NCI-H748 treated with DMSO at 0.1 percent for 48 hours (cell line): ENCODE measurements at places on chromosomes 3 and 15.

DNA sequence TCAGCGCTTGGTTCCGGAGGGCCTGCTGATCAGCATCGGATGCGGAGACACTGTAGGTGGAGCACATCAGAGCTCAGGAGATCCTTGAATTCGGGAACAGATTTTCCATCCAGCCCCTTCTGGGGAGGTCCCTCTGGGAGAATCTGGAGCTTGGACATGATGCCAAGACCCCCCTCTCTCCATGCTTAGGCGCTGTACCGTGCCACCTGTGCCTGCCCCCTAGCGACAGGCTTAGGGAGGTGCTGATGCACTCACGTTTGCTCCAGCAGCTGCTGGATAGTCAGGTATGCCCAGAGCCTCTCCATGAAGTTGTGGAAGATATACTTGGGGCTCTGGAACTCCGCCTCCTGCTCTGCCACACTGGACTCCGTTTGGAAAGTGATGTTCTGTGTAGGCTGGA lies 9.7 kb downstream of the ITIH4 start:
- no peak for DNase-seq

DNA sequence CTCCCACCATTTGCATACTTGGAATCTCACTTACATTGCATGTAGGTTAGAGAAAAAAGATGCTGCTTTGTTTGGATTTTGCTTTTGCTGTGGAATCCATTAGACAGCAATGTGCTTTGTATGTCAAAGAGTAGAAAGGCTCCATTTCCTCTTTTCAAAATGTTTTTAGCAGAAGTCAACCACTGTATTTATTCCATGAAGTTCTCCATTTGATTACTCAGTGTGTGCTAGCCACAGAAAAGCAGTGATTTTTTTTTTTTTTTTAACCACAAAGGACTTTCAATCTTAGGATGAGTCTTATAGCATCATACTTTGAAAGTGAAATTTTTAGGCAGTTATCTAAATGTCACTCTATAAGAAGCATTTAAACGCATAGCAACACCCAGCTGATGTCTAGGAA lies 285.0 kb upstream of the ADAMTS9 start:
- DNase-seq: no peak

DNA sequence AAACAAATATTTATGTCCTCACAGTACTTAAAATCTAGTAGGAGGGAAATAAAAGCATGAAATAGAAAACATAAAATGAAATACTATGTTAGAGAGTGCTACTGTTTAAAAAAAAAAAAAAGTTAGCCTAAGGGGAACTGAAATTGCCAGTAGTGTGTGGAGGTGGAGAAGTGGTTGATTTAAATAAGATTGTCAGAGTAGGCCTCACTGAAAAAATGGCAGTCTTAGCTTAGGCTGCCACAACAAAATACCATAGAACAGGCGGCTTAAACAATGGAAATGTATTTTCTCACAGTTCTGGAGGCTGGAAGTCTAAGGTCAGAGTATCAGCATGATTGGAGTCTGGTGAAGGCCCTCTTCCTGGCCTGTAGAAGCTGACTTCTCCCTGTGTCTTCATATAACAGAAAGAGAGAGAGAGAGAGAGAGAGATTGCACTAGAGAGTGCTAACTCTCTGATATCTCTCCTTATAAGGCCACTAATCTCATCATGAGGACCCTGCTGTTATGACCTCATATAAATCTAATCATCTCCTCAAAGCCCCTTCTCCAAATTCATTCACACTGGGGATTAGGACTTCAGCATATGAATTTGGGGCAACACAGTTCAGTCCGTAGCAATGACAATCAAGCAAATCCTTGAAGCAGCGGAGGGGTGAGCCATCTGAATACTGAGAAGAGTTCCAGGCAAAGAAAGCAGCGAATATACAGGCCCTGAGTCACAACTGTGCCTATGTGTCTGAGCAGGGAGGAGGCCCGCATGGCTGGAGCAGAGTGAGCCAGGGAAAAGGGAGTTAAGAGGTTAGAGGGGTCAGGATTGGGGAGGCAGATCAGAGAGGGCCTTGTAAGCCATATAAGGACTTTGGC lies 23.6 kb upstream of the LRRC34 start:
- DNase-seq: no peak

- DNase-seq: no peak
These were observed 48.5 kb downstream of the MBNL1 start for GRCh38 chr3:152317184-152317583.

DNA sequence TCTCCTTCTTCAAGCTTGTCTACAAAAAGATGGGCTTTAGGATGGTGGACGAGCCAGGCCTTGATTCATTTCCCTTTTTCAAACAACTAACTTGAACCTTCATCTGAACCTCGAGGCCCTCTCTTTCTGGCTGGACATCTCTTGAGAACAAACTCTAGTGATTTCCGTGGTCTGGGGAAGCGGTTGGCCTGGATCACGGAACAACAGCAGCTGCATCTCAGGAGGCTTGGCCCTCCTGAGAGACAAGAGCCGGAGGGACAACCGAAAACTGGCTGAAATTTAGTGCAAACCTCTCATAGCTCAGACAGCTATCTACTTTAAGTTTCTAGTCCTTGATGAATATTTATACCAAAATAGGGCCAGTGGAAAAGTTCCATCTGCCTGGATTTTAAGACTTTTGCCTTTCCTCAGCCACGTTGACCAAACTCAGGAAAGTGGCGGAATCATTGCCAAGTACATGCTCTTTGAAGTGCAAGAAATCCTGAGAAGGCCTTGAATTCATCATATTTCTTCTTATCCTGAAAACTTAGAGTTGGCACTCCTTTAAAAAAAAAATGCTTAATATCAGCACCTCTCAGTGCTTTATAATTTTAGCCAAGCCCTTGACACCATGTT lies 14.5 kb downstream of the LMCD1 start:
- no peak for DNase-seq

DNA sequence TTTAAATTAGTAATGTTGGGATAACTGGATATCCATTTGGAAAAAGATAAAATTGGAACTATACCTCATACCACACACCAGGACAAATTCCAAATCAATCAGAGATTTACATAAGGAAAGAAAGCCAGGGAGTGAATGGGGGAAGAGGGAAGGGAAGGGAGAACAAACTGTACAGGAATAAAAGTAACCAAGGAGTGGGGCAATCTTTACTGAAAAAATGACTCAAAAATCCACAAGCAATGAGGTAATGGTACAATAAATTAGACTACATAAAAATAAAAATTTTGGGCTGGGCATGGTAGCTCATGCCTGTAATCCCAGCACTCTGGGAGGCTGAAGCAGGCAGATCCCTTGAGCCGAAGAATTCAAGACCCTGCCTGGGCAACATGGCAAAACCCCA lies 82.6 kb downstream of the MLH1 start:
- no peak for DNase-seq

DNA sequence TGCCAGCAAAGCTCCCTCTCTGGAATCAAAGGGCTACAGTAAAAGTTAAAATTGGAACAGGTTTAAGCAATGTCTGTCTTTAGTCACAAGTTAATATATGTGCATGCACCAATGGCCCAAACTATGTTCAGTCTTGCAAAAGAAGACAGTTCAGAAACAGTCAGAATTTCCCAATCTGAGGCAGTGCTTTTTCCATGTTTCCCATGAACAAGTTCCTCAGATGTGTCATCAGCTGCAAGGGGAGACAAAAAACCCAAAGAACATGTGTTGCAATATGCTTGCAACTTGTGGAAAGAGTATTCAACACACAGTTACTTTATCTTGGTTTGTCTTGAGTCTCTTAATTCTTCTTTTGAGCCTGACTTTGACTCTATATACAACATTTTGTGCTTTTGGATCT lies 148.4 kb downstream of the USP13 start:
- DNase-seq: no peak

- peak; percentile 65 for DNase-seq
These were observed 336.1 kb downstream of the FOXP1 start for GRCh38 chr3:71247221-71247957.

- DNase-seq: no peak
These were observed 65.8 kb downstream of the CHST2 start for GRCh38 chr3:143185401-143185800.

- no peak for DNase-seq
These were observed 11.1 kb downstream of the RUVBL1 start for GRCh38 chr3:128112357-128112968.

GRCh38 chr3:167100200-167100599 lies 279.9 kb downstream of the ZBBX start:
- no peak for DNase-seq

GRCh38 chr3:194312743-194313281 lies 38.3 kb downstream of the CPN2 start:
- no peak for DNase-seq

- DNase-seq: no peak
These were observed 17.0 kb downstream of the SEC61A1 start for GRCh38 chr3:128069271-128069670.

DNA sequence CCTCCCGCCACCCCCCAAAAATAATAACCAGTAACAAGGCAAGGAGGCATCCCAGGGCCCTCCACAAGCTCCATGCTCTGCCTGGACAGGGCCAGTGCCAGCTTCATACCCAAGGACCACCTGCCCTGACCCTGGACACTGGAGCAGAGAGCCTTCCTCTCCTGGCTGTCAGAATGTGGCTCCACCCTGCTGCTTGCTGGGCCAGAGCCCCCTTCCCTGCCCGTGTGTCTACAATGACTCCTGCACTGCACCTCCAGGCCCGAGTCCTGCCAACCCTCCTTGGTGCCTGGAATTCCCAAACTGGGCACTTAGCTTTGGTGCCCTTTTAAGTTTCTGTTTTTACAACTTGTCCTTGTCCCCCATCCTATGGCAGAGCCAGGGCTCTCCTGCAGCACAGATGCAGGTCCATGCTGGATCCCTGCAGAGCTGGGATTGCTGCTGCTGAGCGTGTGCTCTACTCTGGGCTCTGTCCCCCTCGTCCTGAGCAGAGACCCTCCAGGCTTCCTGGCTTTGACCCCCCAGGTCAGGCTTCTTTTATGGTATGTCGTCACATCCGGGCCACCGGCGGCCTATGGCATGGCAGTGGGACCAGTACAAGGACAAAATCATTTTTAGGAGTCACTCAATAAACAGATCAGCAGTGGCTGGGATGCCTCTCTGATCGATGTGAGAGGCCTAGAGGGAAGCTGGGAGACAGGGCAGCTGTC lies 11.4 kb upstream of the SNRPA1 start:
- DNase-seq: no peak

GRCh38 chr3:180062771-180063170 lies 26.0 kb upstream of the PEX5L start:
- no peak for DNase-seq

GRCh38 chr15:39942101-39942752 lies 8.3 kb downstream of the EIF2AK4 start:
- no peak for DNase-seq
